NCI-H345 (cell line): ENCODE measurements at places on chromosomes 4 and X.

DNA sequence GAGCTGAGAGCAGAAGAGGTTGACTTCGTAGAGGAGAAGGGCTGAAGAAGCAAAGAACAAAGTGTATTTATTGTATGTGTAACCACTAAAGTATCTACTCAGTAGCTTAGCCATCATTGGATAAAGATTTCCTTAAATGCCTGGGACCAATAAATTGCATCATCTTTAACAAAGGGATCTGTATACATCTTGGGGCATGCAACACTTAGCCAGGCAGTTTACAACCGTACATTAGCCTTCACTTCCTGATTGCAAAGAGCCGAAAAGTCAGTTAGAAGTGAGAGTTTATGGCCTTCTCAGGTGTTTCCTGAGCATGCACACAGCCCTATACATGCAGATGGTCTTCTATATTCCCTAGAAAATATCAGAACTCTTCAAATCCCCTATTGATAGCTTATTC, 68.0 kb upstream of the MAGED1 start:
- no peak for DNase-seq

DNA sequence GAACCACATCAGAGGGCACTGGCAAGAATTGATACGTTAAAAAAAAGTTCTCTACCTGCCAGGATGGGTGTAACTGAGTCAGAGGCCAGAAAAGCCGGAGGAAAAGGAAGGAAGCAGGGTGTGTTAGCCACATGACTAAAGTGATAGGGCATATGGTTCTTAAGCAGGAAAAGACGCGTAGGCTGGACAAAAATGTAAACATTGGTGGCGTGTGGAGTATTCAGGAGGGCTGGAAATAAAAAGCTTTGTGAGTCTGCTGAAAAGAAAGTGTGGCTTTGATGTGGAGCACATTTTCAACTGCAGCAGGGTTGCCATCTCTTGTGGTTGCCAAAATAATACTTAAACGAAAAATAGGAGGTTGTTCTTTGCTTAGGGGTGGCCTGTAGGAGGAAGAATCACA, 186.5 kb upstream of the RPL34 start:
- DNase-seq = no peak

GRCh38 chr4:75819121-75819520, 83.1 kb downstream of the PPEF2 start:
- no peak for DNase-seq

- no peak for DNase-seq
These were observed 19.8 kb upstream of the FAM241A start for GRCh38 chr4:112125416-112125815.

DNA sequence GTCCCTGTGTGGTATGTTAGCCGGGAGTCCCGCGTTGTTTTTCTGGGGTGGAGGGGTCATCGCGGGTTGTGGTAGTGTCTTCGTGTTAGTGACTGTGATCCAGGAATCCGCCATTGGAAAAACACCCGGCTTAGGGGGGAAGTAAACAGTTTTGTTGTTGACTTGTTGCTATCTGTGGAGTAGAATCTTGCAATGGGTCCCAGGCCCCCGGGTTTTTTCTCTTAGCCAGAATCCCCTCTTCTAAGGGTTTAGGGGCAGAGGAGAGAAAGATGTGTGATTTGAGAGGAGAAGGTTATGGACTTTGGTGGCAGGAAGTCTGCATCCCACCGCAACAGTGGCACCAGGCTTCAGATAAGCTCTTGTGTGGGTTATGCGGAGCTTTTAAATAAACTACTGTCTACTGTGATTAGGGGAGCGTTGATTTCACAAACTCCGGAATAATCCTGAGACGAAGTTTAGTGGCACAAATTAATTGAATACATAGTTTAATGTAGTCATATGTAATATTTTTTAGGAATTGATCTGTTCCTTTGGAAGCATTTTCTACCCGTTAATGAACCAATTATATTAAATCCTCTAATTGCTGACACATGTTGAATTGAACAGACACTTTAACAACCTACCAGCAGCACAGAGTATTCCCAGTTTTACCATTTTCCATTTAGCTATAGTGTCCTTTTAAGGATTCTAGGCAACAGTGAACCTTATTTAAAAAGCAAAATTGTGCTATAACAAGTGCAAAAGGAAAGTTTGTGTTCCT, 1.4 kb downstream of the DDX3X start:
- no peak for DNase-seq

DNA sequence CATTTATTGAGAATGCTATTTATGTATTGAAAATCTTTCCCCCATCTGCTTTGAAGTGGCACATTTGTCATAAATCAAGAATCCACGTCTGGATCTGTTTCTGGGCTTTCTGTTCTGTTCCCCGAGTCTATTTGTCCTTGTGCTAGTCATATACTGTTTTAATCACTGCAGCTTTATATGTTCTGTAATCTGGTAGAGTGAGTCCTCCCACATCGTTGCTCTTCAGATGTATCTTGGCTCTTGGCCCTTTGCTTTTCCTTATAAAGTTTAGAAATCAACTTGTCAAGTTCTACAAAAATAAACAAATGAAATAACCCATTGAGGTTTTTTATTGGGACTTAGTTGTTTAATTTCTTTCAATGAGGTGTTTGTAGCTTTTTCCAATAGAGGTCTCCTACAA, 29.0 kb downstream of the LONRF3 start:
- no peak for DNase-seq

GRCh38 chrX:109841257-109841656, 108.2 kb upstream of the ACSL4 start:
- DNase-seq = no peak

GRCh38 chr4:23881674-23882337, 8.0 kb downstream of the PPARGC1A start:
- no peak for DNase-seq

GRCh38 chr4:73844345-73844744, 7.9 kb downstream of the CXCL6 start:
- no peak for DNase-seq

DNA sequence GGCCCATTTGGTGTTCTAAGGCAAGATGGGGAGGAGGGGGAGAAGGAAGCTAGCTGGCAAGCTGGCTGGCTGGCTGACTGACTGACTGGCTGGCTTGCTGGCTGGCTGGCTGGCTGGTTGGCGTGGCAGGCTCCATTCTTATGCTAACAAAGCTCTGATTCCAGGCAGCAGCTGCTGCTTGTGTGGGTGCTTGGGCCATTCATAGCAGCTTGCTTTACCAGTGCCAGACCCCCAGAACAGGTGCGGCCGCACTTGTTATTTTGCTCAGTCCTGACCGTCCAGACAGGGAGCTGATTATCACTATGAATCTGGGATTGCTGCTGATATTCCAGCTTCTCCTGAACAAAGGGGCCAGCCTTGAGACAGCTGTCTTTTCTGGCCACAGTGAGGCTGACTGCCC, 131.2 kb upstream of the PAK3 start:
- DNase-seq = peak; percentile 70

DNA sequence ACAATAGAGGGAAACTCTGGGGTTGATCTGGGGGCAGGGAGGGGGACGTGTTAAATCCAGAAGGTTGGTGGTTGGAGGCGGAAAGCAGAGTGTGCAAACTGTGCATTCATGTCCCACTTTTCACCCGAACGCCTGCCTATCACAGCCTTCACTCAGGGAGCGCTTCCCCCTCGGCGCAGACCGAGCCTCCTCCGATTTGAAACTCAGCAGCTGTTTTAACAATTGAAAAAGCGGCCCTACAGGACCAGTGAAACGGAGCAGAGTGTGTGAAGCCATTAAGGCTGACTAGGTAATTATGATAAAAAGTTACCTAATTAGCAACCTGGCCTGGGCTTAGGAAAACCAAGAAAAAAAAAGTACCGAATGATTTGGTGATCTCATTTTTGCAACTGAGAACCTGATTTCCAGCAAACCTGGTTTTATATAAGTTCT, 685 bp upstream of the NDNF start:
- peak; percentile 14 for DNase-seq

- no peak for DNase-seq
These were observed 65.8 kb downstream of the ANAPC4 start for GRCh38 chr4:25442863-25443307.

DNA sequence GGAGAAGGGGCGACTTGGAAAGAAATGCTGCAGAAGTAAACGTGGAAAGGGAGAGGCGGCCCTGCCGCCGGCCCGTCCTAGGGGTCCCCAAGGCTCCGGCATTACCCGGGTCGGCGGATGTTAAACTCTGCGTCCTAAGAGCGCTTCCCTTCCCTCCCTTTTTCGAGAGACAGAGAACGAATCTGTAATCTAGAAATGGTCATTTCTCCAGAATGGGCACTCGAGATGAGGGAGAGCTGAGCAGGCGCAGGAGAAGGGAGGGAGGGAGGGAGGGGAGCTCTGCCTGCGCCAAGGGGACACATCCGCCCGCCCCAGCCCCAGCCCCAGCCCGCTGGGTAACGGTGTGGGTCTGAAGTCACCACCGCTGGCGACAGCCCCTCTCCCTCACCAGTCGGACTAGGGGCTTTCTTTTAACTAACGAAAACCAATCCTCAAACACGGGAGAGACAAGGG, 1.7 kb downstream of the HCFC1 start:
- no peak for DNase-seq

- DNase-seq = peak; percentile 46
These were observed 29.5 kb upstream of the MAP3K15 start for GRCh38 chrX:19544693-19545305.

DNA sequence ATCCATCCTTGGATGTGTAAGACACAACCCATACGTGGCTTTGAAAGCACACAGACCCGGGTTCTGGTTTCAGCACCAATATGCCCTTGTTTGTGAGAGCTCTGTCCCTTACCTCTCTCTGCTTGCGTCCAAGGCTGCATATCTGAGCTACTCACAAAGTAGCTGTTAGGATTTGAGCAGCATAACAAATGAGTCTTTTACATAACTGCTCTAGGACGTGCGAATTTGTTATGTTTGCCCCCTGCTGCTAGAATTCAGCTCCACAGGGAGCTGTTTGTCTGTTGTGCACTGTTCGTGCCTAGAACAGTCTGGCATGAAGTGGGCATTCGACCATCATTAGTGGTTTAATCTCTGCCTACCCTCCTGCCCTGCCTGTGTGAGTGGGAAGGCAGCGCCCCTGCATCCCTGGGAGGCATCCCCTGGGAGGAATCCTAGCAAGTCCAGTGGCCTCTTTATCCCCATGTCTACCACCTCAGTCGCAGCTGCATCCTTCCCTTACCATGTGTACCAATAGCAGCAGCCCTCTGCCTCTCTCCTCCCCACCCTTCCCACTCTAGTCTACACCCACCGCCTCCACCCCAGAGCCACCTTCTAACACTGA, 42.1 kb downstream of the SLC2A9 start:
- DNase-seq = peak; percentile 63

GRCh38 chrX:45758319-45758718, 557.6 kb upstream of the DIPK2B start:
- DNase-seq = no peak

DNA sequence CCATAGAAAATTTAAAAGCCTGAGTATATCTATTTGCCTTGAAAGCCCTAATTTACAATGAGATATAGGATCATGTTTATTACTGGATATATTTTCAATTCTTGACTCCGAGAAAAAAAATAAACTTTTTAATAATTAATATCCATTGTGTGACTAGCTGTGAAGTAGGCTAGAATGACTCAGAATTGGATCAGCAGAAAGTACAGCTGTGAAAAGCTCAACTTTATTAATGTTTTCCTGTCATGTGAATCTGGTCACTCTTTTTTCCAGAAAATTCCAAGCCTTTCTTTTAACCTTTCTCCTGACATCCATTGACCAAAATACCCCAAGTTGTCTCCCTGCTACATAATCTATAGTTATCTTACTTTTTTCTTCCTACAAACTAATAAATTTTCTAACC, 171.8 kb upstream of the PACRGL start:
- no peak for DNase-seq

DNA sequence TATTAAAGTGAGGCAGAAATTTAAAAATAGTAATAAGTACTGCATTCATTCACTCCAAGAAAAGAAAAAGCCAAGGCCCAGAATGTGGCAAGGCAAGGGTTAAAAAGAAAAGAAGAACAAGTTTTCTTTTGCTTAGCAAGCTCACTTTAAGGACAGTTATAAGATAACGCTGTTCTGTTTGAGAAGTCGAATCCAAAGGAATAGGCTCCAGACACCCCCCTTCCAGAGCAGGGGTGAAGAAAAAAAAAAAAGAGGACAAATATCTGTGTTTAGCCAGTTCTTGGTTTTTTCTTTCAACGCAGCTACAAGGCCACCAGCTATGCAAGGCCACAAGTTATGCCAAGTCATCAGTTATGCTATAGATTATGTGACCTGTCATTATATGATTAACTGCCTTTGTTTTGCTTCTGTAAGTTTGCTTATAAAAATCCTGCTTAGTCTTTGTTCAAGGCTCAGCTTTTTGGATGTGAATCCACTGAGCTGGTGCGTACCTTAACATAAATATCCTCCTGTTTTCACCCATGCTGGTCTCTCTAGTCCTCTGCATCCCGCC, 1.4 kb downstream of the GRK4 start:
- no peak for DNase-seq

GRCh38 chrX:65574356-65574755, 39.8 kb upstream of the LAS1L start:
- DNase-seq = no peak

- DNase-seq = no peak
These were observed 717.0 kb downstream of the CCSER1 start for GRCh38 chr4:90844241-90844640.

- no peak for DNase-seq
These were observed 24.4 kb upstream of the SLC25A43 start for GRCh38 chrX:119374736-119375135.

GRCh38 chr4:75724867-75725724, 719 bp downstream of the USO1 start:
- peak; percentile 34 for DNase-seq

- DNase-seq = peak; percentile 10
These were observed 2.0 kb downstream of the BCOR start for GRCh38 chrX:40095583-40096394.

DNA sequence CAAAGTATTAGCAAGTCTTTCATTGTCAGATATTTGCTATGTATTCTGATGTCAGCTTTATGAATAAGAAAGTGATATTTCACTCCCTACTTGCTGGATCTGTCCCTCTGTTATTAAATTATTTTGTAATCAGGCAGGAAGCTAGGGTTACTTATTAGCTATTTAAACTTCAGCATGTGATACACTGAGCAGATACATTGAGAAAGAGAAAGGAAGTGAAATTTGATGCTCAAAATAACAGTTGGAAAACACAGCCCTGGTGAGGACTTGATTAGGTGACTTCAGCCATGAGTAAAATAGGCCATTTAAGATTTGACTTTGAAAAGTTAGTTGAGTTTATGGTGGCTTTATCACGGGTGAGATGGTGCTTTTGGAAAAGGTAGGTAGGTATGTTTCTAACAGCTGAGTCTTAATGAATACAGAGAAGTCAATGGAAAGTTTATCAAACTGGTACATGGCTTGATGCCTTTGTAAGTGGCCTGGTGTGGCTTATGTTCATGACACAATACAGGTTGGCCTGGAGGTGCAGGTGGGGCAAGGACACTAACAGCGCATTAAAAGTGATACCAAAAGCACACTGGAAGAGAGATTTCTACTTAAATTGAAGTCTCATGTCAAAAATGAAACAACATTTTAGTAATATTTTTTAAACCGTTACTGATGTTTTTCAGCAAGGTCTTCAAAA, 321.2 kb upstream of the SPOCK3 start:
- no peak for DNase-seq

- DNase-seq = no peak
These were observed 112.6 kb downstream of the TMA16 start for GRCh38 chr4:163606896-163607691.
